ENCODE measurements at places on chromosomes 12 and 14. TPM values are rescaled to one million over a fixed set of nuclear protein-coding genes. Genes with fewer than 3 reads are reported as not detected.

The SLC5A8 gene
- not detected for total RNA-seq

The BCL11B gene
- 0.88 TPM for total RNA-seq

The ABHD12B gene
- not detected for total RNA-seq

The PDZRN4 gene
- total RNA-seq, result not detected

GRCh38 chr12:128399253-128399652, 132.3 kb downstream of the TMEM132C start:
- DNase-seq, result no peak

DNA sequence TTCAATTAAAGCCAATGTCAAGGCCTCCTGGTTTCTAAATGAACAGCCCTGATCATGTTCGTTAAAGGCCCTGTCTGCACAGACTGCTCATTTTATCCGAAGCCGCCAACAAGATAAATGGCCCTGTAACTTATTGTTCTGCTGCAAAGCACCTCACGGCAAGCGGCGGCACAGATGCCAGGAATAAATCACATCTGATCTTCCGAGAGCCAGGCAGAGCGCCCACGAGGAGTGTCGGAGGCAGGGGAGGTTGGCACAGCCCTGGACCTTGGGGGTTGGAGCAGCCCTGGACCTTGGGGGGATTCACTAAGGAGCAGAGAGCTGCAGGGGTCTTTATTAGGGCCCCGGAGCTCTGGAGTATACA, 110.5 kb downstream of the SCARB1 start:
- peak; percentile 45 for DNase-seq

- no peak for DNase-seq
These were observed 13.7 kb downstream of the TXNDC16 start for GRCh38 chr14:52538623-52539022.

- DNase-seq, result no peak
These were observed 93.9 kb downstream of the DUSP6 start for GRCh38 chr12:89258240-89258969.

GRCh38 chr12:120249266-120249874, 16.2 kb downstream of the PXN start:
- no peak for DNase-seq

DNA sequence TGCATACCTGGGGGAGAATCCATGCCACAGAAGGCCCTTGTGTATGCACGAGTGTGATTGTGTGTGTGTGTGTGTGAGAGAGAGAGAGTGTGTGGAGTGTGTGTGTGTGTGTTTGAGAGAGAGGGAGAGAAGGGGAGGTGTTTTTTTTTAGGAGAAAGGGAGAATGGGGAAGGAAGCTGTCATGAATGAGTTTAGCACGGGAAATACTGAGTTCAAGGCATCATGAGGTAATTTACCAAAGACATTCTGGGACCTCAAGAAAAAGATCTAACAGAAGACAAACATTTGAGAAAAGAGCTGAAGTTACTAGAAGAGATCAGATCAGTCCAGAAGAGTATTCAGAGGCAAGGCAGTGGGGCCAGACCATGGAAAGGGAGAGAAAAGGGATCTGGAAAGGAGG, 157.1 kb downstream of the TTC7B start:
- no peak for DNase-seq

All from osteoblast (primary cell).